ENCODE measurements at places on chromosomes 5 and 9.
A peak's percentile ranks its signal among the peaks of the same experiment; 100 is the strongest.

DNA sequence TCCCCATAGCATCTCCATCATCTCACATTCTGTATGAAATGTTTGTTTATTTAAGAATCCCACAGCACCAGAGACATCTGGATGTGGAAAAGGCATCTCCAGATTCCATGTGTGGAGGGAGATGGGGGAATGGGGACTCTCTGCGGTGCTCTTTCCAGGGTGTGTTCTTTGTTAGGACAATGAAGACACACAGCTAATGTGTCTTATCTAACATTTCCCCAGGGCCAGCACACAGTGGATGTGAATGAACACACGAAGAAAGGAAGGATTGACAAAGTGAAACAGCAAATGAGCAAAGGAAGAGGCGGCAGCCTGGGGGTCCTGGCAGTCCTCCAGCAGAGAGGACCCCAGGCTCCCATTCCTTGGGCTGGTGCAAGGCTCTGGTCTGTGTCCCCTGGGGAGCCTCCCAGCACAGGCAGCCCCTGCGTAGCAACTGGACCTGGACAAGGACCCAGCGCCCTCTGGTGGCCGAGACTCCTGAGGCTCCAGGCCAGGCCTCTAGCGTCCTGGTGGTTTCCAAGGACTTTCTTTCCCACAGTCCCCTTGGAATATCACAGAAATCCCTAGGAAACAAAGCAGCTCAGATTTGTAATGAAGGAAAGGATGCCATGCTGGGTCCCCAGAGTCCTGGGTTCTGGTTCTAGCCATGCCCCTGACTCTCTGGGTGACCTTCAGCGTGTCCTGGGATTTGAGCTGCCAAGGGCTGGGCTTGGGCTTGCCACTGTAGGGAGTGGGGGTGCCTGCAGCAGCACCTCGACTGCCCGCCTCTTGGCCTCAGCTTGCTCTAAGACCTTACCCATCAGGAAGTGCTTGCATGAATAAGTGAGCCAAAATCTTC is 3.5 kb upstream of the PDLIM7 start:
- peak; percentile 81 for DNase-seq

DNA sequence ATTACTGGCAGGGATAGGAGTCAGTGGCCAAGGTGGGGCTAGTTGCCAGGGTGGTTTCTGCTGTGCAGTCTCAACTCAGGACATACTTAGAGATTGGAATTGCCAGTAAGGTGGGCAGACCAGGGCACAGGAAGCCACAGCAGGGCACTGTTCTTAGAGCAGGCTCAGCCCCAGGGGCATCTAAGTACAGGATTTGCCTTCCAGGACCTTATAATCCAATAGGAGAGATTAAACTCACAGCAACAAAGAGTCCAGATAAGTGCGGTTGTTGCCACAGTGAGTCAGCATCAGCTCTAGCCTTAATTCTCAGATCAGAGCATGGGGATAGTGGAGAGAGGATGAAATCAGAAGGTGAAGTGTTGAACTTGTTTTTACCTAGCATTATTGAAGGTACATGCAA is 265.8 kb upstream of the TRPC7 start:
- peak; percentile 6 for DNase-seq

DNA sequence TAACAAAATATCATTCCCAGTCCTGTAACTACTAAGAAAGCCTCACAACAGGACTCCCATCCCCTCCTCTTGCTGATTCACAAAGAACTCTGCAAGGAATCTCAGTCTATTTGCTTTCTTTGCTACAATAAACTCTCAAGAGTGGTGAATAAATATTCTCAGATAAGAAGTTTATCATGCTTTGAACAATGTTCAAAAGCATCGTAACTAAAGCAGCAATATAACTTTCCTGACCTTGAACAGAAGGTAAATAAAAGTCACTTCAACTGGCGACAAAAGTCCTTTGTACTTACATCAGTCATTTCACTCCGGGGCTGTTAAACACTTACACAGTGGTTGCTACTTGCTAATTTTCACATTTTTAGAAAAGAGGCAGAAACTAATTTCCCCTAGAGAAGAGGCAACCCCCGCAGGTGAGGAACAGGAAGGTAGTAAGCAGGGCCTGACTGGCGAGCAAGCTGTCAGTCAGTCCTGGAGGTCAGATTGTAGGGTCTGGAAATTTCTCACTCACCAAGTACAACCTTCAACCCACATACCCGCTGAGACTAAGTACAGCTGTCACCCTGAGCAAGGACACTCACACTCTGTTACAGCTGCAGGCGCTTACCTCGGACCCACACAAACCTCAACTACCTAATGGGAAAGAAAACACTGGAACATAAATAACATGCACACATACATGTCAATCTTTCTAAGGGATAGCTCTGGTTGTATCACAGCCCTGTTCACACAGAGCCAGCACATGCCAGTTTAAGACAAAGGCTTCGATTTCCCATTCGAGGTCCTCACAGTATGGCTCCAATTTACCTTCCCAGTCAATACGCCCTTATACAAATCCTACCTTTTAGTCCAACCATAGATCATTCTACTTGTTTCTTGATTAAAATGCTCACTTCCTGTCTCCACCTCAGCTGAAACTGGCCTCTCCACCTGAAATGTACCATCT is 104.6 kb upstream of the RETREG1 start:
- no peak for DNase-seq

DNA sequence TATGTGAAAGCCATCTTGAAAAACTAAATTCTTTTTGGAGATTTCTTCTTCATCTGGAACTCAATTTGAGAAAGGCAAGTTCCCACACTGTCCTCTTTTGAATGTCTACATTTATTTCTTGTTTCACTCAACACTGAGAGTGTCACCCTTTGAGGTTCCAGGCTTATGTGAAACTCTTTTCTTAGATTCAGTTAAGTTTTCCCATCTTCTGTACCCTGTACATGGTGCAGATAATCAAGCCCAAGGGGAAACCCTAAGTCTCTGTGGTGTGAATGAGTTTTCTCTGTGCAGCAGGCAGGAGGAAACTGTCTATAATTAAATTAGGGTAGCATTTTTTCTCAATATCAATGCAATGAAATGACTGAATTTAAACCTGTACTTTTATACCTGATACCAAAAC is 72.3 kb upstream of the PRLR start:
- DNase-seq = no peak

- DNase-seq = no peak
These were observed 13.7 kb downstream of the MYO10 start for GRCh38 chr5:16922430-16922829.

DNA sequence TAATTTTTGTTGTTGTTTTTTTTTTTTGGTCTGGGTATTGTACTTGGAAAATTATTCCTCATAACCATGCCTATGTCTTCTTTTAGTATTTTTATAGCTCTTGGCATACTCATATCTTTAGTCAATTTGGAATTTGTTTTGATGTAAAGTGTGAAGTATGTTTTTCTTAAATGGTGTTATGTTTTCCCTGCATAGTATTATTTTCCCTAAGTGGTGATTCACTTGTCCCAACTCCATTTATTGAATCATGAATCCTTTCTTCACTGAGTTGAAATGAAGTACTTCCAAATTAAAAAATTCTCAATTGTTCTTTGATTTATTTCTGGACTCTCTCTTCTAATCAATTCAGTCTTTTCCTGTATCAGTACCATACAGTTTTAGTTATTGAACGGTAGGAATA is 46.5 kb downstream of the POLK start:
- DNase-seq = no peak

DNA sequence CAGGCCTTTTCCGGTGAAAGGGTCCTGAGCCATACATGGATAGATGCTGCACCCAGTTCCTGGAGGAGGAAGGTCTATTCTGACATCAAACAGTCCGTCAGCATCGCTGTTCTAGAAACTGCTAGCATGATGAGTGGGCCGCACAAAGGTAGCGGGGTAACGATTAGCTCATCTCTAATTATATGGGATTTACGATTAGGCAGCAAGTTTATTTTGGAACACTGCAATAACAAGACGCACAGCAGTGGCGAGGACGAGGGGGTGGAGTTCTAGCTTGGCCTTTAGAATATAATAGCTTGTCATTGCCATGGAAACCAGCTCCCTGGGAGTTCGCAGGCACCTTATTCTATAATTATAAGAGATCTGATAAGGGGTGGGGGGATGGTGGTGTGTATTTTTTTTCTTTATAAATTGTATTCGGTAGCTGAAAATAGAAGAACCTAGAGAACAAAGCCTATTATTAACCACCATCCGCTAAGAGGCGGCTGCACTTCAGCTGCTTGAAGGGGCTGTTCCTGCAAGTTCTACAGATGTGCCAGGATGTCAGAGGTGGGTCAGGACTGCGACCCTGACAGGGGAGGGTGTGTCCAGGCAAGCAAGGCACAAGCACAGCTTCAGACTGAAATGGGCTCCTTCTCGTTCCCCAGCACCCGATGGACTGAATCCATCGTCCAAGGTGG is 311.0 kb downstream of the AGTPBP1 start:
- no peak for DNase-seq

- DNase-seq = no peak
These were observed 72.0 kb downstream of the PIK3R1 start for GRCh38 chr5:68287631-68287975.

GRCh38 chr9:111597852-111598732 is 1.4 kb downstream of the PTGR1 start:
- peak; percentile 72 for DNase-seq

DNA sequence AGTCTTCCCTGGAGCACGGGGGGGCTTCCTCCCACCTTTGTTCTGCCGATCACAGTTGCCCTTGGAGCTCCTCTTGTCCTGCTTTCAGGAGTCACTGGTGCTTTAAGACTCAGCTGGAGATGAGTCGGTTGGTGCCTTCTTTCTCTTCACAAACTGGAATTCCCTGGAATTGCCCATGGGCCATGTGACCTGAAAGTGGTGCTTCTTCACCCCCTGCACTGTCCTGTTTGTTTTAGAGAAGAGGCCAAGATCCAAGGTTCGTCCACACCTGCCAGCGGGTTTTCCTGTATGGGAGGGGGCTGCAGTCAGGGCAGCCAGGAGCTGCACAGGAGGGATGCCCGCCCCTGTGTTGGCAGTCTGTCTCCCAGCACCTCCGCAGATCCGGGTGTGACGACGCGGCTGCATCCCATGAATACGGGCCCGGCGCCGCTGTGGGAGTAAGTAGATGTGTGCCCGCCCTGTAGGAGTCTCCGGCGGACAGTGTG is 9.5 kb upstream of the MRPS2 start:
- no peak for DNase-seq

DNA sequence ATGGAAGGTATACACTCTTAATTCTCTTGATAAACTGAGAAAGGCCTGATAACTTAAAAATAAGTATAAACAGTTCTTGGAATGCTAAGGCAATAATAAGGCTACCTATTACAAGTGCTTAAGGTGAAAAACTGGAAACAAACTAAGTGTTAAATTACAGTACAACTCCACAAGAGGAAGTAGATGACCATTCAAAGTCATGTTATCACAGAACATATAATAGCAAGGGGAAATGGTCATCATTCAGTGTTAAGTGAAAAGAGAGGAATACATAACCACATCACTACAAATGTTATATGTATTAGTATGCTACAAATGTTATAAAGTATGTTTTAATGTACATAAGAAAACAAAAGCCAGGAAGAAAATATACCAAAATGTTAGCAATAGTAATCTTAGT is 135.9 kb downstream of the CCDC192 start:
- DNase-seq = no peak

GRCh38 chr9:89512382-89512781 is 14.5 kb upstream of the SEMA4D start:
- DNase-seq = no peak

- no peak for DNase-seq
These were observed 247.6 kb upstream of the FBXL7 start for GRCh38 chr5:15252331-15252730.

GRCh38 chr9:1738511-1739100 is 276.5 kb upstream of the SMARCA2 start:
- no peak for DNase-seq

DNA sequence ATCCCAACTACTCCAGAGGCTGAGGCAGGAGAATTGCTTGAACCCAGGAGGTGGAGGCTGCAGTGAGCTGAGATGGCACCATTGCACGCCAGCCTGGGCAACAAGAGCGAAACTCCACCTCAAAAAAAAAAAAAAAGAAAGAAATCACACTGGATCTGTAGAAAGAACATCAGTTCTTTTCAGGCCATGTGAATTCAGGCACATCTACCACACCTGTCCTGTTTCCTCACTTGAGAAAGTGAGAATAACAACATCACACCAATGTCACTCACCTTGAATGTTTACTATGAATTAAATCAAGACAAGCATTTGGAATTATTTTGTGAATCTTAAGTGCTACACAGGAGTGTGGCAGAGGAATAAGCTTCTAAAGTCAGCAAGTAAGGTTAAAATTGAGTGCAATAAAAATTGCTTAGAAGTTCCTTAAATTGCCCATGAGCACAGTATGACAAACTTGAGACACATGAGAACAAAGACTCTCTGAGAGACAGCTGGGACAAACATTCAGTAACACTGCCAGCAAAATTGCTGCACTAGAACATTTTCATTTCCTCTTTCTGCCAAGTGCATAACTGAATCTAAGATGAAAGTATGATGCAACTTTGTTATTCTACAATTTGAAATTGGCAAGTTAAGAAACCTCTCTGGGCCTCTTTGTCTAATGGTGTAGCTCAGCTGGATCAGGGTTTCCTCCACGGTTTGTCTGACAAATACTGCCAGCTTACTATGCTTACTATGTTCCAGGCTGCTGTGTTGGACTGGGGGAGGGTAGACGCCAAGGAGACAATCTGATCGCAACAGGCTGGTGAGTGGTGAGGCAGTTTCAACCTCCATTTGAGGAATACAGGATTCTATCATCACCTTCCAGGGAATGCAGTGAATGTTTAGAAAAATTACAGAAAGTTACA is 1.9 kb upstream of the RIC1 start:
- peak; percentile 90 for DNase-seq

- DNase-seq = no peak
These were observed 87.5 kb downstream of the FGF18 start for GRCh38 chr5:171506951-171507350.

- DNase-seq = peak; percentile 91
These were observed 16.5 kb downstream of the NR2F1 start for GRCh38 chr5:93599399-93600120.

- peak; percentile 97 for DNase-seq
These were observed 76.8 kb upstream of the PCSK1 start for GRCh38 chr5:96509721-96510350.

DNA sequence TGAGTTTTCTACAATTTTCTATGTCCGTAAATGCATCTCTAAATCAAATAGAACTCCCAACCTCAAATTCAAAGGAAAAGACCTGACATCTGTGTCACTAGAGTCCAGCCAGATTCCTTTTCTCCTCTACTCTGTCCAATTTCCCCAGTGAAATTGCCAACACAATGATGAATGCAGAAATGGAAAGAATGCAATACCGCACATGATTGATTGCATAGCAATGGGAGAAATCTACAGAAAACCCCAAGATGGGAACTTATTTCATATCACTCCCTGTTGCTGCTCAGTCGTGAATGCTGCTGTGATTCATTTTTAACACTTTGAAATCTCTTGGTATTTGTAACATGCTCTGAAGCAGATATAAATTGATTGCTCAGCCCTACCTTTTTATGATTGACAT is 355.1 kb upstream of the TUSC1 start:
- peak; percentile 7 for DNase-seq

- DNase-seq = no peak
These were observed 99.2 kb upstream of the SLC30A5 start for GRCh38 chr5:68994645-68995044.

GRCh38 chr9:7111413-7111812 is 353.6 kb downstream of the KDM4C start:
- DNase-seq = no peak
